ENCODE measurements at places on chromosomes 13 and 19.

DNA sequence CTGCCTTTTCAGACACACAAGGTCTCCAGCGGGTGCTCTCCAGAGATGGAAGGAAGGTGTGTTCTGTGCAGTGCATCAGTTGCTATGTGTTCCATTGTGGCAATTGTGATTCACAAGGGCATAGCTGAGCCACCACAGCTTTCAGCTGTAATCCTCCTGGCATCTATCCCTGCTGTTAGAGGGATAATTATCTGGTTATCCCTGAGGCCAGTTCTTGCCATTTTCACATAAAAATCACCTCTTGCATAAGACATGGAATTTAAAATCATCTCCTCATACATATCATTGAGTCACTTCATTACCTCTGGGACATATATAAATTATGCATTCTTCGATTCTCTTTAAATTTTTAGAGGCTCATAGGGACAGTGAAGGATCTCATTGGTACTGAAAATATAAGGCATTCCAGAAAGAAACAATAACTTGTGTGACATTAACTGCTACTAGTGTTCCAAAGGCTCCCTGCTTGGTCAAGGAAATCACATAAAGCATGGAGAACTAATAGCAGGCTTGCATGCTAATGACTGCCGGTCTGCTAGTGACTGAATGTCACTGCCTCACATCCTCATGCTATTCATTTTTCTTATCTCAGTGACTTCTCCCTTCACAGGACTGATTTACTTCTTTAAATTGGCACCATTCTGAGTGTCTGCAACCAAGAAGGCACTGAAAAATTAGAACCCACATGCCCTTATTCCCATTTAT lies 214.0 kb downstream of the ENOX1 start:
- no peak for DNase-seq

- DNase-seq = no peak
Observed at GRCh38 chr13:101451641-101452040, 834 bp upstream of the ITGBL1 start.

GRCh38 chr13:76329866-76330580 lies 556.2 kb downstream of the KCTD12 start:
- DNase-seq = no peak

- DNase-seq = no peak
Observed at GRCh38 chr13:37338726-37339385, 233.4 kb upstream of the CSNK1A1L start.

DNA sequence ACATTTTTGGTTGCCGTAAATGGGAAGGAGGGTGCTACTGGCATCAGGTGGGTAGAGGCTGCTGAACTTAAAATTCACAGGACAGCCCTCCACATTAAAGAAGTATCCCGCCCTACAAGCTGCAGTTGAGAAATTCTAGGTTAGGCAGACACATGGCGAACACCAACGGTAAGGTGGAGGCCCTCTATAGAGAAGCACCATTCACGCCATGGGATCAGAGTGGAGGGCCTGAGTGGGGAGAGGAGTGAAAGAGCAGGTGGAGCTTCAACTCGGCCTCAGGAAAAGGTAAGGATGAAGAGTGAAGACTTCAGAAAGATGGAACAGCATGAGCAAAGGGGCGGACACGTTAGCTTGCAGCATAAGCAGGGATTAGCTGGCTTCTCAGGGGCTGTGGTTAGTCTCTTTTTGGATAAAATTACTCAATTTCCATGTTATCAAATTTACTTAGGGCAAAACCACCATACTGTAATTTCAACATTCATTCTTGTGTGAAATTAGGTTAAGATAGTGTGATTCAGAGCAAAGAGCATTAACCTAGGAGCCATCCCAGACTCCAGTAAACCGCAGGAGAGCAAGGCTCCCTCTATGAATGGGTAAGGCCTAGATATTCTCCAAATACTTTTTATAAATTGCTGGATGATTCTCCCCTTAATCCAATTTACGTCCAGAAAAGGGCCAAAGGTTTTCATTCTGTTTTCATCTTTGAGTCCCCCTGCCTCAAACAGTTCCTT lies 1.2 kb downstream of the EEF1AKMT1 start:
- DNase-seq = no peak

- no peak for DNase-seq
Observed at GRCh38 chr13:30720172-30720869, 15.0 kb upstream of the ALOX5AP start.

DNA sequence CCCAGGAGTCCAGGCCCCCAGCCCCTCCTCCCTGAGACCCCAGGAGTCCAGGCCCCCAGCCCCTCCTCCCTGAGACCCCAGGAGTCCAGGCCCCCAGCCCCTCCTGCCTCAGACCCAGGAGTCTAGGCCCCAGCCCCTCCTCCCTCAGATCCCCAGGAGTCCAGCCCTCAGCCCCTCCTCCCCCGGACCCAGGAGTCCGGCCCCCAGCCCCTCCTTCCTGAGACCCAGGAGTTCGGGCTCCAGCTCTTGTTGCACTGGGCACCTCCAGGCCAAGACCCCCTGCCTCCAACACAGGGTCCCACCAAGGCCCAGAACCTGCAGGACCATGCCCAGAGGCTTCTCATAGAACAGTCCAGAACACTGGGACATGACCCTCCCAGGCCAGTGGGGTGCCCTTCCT lies 3.8 kb downstream of the ERCC1 start:
- no peak for DNase-seq

All from SHP77 treated with DMSO at 0.1 percent for 48 hours (cell line).